ENCODE measurements at places on chromosomes 11 and 22.

DNA sequence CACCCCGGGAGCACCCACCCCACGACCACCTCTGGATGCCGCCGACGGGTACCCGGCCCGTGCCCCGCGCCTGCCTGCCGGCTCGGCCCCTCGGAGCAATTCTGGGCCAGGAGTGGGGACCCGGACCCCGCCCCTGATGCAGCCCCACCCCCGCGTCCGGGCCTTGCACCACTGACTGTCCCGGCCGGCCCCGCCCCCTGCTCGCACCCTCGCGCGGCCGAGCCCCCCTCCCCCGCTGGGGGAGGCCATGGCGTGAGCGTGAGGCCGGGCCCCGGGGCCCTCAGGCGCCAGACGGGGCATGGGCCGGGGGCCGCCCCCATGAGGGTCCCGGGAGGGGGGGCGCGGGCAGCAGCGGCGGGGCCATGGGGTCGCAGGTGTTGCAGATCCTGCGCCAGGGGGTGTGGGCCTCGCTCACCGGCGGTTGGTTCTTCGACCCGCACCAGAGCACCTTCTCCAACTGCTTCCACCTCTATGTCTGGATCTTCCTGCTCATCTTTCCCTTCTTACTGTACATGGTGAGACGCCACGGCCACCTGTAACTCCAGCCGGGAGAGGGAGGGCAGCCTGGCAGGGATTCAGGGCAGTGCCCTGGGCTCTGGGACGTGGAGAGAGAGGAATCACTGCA lies 486 bp downstream of the PCNX3 start:
- DNase-seq: peak; percentile 53

DNA sequence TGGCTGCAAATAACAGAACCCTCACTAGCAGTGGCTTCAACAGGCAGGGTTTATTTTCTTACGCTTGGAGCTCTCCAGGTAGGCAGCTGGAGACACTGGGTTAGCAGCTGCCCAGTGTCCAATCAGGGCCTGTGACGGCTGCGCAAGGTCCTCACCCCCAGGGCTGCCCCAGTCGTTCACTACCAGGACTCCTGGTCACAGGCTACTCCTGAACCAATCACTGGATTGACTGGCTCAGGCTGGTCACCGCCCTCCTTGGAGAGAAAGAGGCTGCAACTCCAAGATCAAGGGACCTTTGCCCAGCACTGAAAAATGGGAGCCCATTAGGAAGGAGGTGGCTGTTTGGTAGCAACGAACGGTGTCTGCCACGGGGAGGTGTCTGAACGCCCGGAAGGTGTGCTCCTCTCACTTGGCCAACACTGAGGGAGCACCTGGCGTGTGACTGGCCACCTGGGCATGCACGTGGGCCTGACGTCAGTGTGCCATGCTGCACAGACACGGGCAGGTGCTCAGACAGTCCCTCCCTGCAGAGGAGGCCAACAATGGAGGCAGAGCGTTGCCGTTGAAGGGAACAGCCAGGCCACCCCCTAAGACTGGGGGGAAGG lies 5.1 kb downstream of the ARSA start:
- no peak for DNase-seq

DNA sequence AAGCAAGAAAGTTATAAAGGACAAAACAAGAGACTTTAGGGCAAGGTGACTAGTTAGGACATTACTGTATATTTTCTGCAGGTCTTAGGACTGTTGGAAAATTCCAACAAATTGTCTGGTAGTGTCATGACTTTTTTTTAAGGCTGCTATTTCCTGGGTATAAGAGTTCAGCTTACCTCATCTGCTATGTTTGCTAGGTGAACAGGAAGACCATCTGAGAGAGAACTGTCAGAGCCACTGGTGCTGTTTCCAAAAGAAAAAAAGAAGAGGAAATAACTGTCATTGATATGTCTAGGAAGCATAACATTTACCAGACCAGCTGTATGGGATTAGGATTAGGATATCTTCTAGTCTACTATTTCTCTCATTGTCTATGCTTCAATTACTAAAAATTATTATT lies 26.3 kb upstream of the MTCH2 start:
- no peak for DNase-seq

DNA sequence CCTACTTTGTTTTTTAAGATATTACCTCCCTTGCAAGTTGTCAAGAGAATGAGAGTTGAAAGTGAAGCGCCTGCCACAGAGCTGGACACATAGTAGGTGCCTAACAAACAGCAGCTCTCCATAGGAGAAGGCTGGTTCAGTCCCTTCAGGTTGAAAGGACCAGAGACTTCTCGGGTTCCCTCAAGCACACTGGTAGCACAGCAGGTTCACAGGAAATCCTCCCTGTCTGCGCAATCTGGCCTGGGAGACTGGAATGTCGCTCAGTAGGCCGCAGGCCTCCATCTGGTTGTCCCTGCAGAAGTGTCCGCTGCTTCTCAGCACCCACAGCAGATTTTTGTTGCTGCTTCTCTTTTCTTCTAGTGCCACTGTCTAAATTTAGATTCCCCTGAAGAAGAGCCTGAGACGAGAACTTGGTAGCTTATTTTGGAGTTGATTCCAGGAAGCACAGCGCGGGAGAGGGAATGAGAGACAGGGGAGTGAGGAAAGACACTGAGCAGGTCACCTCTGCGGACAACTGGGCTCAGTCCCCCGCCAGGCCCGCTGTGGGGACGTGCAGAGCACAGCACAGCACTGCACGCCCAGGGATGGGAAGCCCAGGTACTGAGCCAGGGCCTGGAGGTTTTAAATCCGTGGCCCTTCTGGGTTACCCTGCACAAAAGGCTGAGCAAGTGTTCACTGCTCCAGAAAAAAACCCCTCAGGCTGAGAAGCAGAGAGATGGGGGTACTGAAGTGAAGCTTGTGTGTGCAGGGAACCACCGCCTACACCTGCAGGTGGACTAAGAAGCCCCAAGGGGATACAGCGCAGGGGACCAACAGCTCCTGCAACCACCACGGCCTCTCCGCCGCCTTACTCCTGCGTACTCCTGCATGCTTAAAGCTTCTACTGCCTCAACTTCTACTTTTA lies 31.6 kb downstream of the RBX1 start:
- no peak for DNase-seq

- no peak for DNase-seq
Observed at GRCh38 chr11:10352921-10353550, 48.2 kb downstream of the ADM start.

- DNase-seq: no peak
Observed at GRCh38 chr11:125926682-125927081, 19.2 kb upstream of the VSIG10L2 start.

- no peak for DNase-seq
Observed at GRCh38 chr11:111633756-111634362, 31.6 kb downstream of the SIK2 start.

DNA sequence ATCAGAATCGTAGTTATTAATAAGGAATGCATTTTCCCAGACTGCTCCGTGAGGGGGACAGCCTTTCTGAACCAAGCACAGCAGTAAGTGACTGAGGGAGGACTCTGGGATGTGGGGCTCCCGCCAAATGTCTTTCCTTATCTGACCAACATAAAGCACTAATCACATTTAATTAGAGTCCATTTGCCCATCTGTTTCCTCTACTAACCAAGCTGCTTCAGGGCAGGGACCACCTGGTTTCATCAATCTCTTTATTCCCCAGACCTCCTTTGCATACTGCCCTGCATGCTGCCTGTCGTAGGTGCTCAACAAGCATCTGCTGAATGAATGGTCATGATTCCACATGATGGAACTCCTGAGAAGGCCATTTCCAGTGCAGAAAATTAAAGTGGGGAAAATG lies 29.4 kb downstream of the SMCO4 start:
- no peak for DNase-seq

DNA sequence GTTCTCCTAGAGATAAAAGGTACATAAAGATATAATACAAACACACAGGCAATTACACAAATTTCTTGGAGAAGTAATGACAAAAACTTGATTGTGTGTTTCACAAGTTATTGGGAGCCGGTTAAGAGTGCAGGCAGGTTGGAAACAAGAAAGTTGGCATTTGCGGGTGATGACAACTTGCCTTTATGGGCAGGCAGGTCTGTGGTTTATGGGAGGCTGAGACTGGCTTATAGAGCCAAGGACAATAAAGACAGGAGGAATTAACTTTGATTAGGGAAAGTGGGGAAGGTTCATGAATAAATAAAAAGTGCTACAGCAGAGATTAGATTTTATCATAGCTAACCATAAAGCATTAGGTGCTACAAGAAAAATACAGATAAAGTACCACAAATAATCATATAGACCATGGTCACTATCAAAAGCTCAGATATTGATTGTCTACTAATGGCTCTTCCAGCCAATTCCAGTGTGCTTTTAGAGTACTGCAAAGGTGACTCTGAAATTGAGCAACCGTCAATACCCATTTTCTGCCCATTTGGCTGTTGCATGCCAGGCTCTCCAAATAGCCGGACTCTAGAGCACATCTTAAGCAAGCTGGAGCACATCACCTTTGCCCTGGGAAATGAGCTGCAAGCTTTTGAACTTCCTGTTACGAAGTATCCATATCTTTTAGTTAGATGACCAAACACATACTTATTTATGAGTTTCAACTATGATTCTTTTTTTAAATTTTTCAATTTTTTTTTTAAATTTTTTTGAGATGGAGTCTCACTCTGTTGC lies 33.9 kb upstream of the GAB2 start:
- no peak for DNase-seq

- DNase-seq: no peak
Observed at GRCh38 chr11:13313005-13313819, 35.6 kb downstream of the BMAL1 start.

DNA sequence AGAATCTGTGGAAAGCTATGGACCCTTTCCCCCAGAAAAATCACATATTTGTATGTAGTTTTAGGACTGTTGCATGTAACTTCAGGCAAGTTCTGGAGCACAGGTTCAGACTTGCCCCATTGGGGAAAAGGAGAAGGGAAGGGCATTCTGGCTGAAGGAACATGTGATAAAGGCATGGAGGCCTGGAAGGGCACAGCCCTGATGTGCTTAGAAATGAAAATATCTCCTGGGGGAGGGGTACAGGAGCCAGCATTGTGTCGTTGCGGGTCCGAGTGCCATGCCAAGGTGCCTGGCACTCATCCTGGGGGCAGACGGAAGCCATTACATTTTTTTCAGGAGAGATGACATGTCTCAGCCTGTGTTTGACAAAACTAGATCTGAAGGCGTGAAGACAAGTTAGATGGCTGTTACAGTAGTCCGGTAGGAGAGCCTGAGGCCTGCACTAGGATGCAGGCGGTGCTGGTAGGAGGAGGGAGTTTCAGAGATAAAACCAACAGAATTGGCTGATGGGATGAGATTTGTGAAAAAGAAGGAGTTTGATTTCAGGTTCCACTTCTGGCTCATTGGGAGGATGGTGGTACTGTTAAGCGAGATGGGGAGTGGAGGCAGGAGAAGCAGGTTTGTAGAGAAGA lies 96.9 kb downstream of the TEAD1 start:
- no peak for DNase-seq

DNA sequence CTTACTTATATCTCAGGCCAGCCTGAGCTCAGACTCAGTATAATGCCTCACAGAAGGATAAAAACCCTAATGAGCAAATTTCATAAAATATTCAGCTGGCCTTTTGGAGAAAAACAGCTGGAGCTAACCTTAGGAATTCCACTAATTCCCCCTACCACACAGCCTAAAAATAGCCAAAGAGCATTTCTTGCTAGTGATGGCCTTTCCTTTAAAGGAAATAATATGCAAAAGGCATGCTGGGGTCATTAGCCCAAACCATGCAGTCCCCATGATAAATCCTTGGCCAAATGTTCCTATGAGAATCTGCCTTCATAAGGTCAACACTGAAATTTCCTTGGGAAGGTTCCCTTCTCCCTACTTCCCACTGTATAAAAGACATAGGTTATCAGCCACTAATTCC lies 38.2 kb downstream of the SYTL2 start:
- DNase-seq: no peak

DNA sequence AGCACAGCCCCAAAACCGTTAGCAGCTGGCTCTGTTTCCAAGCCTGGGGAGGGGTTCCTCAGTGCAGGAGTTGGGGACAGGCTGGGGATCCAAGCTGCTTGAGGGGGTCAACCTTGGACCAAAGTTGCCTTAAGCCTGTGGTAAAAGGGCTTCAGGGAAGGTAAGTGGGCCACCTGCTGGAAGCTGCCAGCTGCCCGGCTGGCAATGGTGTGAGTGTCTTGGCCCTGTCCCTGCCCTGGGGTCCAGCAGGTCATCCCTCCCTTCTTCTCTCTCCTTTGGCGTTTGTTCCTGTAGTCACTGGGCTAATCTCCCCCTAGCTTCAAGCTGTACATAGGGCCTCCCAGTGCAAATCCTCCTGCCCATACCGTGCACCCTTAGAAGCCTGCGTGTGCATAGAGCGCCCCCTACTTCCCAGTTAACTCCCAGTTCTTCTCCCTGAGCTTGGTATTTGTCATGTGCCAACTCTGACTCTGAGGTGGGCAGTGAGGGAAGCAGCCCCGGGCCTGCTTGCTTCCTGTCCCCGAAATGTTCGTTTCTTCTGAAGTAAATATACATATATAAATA lies 4.4 kb downstream of the TMEM258 start:
- DNase-seq: peak; percentile 58

- DNase-seq: no peak
Observed at GRCh38 chr11:71096751-71097388, 155.5 kb downstream of the SHANK2 start.

DNA sequence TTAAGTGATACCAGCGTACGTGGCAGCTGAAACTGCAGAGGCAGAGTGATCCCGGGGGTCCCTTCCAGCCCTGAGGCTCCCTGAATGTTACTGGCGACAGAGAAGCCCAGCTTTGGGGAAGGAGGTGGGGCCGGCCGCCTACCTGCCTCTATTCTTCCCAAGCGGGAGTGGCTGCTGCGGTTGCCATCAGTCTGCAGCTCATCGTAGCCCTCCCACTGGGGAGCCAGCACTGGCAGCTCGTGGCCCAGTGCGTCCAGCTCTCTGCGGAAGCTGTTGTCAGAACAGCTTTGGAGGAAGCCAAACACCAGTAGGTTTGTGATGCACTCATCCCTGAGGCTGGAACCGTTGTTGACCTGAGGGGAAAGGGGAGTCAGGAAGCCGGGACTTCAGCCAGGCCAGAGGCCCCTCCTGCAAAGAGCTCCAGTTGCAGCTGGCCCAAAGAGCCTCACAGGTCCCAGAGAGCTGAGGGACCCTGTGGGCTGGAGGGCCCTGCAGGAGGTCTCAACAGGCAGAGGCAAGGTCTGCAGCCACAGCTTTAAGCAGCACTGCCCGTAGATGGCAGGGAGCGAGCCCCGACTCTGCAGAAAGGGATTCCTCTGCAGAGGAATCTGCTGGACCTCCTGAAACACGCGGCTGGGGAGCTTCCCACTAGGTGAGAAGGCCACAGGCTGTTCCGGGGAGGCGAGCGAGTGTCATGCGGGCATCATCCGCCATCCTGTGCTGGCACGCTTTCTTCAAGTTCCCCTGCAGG lies 30.4 kb downstream of the BID start:
- DNase-seq: no peak

GRCh38 chr11:61442616-61443015 lies 12.7 kb downstream of the SDHAF2 start:
- no peak for DNase-seq
